ENCODE measurements at places on chromosomes 3 and 15.

DNA sequence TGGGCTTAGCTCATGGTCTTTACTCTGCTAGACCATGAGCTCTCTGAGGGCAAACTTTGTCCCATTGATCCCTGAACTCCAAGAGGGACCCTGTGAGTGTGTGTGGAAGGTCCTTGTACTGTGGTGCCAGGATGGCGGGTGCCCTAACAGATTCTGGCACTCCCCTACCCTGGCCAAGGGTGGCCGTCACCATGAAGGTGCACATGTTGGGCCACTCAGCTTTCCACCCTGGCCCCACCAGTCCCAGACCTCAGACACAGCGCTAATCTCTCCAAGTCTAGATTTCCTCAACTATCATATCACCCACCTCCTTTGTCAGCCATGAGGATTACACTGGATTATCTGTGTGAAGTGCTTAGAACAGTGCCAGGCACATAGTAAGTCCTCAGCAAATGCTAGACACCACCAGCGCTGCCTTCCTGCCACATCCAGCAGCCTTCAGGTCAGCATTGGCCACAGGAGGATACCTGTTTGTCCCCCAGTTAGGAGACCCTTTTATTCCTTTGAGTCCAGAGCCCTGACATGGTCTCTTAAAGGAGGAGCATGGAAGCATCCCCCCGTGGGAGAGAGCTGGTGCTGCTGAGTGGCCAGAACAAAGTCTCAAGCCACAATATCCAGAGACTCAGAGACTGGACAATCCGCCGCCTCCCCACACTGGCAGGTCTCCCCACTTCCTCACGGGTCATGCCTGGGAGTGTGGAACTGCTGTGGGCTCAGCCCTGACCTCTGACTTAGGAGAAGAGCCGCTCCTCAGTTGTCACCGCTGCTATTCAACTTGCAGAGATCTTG is 44.5 kb upstream of the SLCO2A1 start:
- no peak for DNase-seq

- no peak for DNase-seq
These were observed 140.0 kb upstream of the MEF2A start for GRCh38 chr15:99425657-99426301.

GRCh38 chr3:197224034-197224444 is 74.4 kb downstream of the DLG1 start:
- DNase-seq, result peak; percentile 60

DNA sequence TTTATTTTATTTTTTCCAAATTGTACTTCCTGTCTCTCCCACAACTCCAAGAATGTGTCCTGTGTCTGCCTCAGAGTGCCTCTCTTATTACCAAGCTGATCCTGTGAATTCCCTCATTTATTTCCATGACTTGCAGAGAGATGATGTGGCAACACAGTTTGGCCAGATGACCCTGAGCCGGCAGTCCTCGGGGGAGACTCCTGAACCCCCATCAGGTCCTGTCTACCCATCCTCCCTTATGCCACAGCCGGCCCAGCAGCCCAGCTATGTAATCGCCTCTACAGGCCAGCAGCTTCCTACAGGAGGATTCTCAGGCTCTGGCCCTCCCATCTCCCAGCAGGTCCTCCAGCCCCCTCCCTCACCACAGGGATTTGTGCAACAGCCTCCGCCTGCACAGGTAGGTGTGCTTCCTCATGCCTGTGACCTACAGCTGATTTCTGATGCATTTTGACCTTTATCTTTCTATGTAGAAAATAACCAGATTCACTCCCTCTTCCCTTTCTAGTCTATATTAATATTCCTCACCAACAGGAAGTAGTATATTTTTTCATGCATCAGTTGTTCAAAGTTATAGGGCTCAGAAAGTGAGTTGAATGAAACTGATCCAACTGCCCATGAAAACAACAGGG is 100.0 kb downstream of the ARPP21 start:
- no peak for DNase-seq

GRCh38 chr15:44099671-44100070 is 95.4 kb downstream of the FRMD5 start:
- no peak for DNase-seq

- no peak for DNase-seq
These were observed 219.9 kb downstream of the CHST2 start for GRCh38 chr3:143339451-143339850.

DNA sequence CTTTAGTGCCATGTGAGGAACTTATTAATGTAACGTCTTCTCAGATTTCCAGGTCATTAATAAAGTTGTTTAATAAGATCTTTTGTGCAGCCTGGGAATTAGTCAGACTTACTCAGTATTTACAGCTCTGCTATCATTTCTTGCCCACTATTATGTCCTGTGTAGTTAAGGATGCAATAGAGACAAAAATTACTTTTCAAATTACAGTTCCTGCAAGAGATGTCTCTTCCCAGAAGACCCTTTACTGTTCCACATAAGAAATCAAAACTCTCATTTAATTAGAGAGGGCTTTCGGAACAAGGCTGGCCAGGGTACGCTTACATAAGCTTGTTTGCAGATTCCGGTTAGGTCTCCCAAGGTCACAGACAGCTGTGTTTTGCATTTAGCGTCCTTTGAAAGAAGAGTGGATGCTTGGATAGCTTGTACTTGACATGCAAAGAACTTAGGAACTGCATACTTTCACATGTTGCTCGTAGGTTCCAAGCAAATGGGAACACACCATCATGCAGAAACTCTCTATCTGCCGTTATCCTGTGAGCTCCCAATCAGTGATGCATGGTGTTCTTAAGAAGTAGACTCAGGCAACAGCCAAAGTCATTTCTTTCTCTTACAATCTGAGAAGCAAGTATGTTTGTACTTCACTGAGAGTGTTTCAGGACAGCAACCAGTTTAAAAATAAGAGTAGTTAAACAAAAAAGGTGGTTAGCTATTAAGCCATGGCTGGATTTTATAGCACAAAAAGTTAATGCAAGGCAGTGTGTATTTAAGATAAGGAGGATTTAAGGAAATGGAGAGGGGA is 37.4 kb downstream of the FILIP1L start:
- DNase-seq, result no peak

- peak; percentile 38 for DNase-seq
These were observed 51.2 kb upstream of the SAMMSON start for GRCh38 chr3:69948246-69948862.

DNA sequence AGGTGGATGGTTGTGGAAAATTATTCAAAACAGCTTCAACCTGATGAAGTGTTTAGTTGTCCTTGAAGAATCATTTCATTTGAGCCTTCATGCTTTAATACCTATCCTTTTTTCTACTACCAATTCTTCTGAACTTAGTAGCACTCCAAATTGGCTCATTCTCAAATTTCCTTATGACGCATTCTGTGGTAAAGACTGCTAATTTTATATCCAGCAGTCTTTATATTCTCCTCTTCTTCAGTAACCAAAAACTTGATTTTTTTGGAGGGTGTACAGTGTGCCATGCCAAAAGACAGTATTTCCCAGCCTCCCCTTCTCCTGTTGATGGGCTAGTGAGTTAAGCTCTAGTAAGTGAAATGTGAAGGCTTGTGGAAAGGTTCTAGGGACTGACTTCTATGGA is 25.2 kb downstream of the CGNL1 start:
- no peak for DNase-seq

DNA sequence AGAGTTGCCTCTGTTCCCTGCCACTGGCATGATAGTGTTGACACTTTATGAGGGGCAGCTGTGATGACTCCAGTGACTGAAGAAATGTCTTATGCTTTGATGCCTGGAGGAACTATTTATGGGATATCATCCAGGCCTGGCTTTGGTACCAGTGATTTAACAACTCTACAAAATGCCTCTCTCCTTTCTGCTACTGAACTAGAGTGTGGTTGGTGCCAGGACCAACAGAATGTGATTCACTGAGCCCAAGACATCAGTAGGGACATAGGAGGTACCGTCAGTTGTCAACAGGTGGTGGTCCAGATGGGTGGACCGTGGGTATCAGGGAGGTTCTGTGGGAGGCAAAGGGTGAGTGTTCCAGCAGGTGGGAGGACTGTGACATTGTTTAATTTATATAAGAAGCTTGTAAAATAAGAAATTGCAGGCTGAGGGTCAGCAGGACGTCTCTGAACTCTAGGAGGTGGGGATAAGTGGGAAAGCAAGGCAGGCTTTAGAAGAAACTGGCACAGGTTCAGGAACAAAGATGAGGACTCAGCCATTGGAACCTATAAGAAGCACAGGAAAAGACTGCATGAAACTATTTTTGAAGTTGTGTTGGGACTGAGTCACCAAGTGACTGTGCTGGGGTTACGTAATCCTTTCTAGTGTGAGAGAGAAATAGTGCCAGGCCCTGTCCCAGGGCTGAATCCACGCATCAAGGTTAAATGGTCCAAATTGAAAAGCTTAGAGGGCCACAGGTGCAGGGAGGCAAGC is 28.5 kb upstream of the SLC7A14 start:
- DNase-seq, result peak; percentile 91

GRCh38 chr3:145943952-145944351 is 217.0 kb downstream of the PLOD2 start:
- no peak for DNase-seq

- DNase-seq, result peak; percentile 68
These were observed 171.8 kb downstream of the WDR76 start for GRCh38 chr15:43998607-43999006.

DNA sequence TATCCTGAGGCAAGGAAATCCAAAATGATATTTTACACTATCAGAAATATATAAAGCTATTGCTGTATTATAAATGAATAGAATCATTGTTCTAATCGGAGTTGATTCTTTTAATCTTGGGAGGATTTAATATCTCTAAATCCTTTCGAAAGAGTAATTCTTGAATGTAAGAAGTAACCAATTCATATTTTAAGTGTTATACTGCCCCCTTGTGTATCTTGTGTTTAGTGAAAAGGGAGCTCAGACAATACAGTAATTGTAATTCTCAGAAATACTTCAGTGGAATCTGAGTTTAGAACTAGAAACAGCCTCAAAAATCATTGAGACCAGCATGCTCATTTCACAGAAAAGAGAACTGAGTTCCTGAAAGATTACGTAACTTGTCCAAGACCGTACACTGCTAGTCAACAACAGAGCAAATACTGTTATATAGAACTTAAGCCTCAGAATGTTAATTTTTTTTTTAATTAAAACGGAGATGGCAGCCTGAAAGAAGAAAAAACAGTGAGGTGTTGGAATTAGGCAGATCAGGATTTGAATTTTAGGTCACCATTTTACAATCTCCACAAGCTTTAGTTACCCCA is 42.9 kb downstream of the PLCH1 start:
- peak; percentile 42 for DNase-seq

- DNase-seq, result no peak
These were observed 179.4 kb downstream of the SATB1 start for GRCh38 chr3:18245721-18246120.

- no peak for DNase-seq
These were observed 17.5 kb downstream of the MAP6D1 start for GRCh38 chr3:183807881-183808280.

DNA sequence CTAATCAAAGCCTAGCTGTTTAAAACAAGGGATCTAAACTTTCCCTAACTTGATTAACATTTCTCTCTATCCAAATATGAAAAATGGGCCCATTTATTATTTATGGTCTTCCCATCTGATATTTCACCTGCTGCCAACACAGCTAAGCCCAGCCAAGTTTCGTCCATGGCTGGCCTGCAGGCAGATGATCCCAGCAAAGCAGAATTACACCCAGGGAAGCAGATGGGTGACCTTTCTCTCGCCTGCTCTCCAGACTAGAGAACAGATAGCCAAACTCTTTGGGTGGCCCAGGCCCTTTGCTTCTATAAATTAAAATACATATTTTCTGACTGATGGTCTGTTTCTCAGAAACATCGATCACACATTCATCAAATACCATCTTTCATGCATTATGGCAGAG is 1038.8 kb downstream of the AGBL1 start:
- no peak for DNase-seq

DNA sequence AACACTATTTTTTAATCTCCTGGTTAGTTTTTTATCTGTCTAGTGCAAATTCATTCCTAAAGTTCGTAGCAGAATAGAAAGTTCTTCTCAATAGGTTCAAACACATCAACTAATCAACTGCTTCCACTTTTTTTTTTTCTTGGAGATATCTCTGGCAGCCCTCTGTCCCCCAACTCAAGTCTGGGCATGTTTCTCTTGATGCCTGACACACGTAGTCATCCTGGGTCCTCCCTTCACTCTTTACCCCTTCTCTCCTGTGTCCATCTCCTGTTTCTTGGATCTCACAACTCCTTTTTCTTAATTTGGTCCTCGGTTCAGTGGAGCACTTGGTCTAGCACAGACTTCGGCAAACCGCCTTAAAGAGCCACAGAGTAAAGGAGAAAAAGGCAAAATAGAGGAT is 14.4 kb downstream of the TNFAIP8L3 start:
- no peak for DNase-seq

DNA sequence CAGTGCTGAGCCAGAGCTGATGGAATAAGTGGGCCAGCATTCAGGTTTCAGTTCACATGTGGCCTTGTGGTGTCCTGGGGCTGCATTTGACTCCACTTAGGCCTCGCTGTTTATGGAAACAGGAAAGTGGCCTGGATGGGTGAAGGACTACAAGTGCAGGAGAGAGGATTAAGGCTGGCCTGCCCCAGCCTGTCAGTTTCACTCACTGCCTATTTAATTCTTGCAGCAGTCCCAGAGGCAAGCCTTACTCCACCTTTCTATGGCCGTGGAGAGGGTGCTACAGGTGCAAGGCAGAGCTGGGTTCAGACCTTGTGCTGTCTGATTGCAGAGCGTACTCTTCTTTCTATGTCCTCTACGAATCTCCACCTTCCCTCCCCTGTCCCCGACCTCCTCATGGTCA is 37.7 kb downstream of the ABHD17C start:
- no peak for DNase-seq

GRCh38 chr3:54845551-54845950 is 82.3 kb downstream of the LRTM1 start:
- no peak for DNase-seq

DNA sequence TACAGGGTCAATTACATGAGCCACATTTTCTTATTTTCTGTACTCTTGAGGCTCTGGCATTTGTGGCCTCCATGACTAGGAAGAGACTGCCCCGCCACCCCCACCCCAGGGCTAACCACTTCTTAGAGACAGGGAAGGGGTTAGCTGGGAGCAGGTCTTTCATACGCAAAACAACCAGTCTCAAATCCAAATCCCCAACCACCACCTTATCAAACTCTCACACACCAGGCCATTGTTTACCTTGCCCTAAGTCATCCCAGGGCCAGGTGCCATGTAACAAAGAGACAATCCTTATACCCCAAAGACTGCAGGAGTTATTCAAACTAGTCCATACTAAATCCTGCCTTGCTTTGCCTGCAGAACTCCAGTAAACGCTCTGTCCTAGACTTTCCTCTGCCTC is 77.8 kb downstream of the B3GNT5 start:
- no peak for DNase-seq

- DNase-seq, result no peak
These were observed 166.3 kb downstream of the NECTIN3 start for GRCh38 chr3:111237946-111238345.

GRCh38 chr3:31514570-31514969 is 18.2 kb upstream of the STT3B start:
- no peak for DNase-seq

- peak; percentile 18 for DNase-seq
These were observed 1.1 kb downstream of the MITF start for GRCh38 chr3:69740103-69741021.

- DNase-seq, result no peak
These were observed 7.3 kb downstream of the MYO5C start for GRCh38 chr15:52288051-52288942.

Measured in AG20443 (cell line).